Brain microvascular endothelial cell (primary cell): ENCODE measurements at places on chromosomes 2 and 18.

- no peak for DNase-seq
These were observed 85.1 kb downstream of the NCOA1 start for GRCh38 chr2:24576146-24576545.

GRCh38 chr2:40244675-40245074 lies 207.2 kb downstream of the SLC8A1 start:
- DNase-seq, result peak; percentile 84

- DNase-seq, result no peak
These were observed 117.6 kb upstream of the CXCR4 start for GRCh38 chr2:136235546-136235945.

GRCh38 chr2:230254152-230254881 lies 28.8 kb downstream of the SP140 start:
- DNase-seq, result no peak

- DNase-seq, result no peak
These were observed 273.2 kb downstream of the ARHGAP15 start for GRCh38 chr2:143402451-143402850.

DNA sequence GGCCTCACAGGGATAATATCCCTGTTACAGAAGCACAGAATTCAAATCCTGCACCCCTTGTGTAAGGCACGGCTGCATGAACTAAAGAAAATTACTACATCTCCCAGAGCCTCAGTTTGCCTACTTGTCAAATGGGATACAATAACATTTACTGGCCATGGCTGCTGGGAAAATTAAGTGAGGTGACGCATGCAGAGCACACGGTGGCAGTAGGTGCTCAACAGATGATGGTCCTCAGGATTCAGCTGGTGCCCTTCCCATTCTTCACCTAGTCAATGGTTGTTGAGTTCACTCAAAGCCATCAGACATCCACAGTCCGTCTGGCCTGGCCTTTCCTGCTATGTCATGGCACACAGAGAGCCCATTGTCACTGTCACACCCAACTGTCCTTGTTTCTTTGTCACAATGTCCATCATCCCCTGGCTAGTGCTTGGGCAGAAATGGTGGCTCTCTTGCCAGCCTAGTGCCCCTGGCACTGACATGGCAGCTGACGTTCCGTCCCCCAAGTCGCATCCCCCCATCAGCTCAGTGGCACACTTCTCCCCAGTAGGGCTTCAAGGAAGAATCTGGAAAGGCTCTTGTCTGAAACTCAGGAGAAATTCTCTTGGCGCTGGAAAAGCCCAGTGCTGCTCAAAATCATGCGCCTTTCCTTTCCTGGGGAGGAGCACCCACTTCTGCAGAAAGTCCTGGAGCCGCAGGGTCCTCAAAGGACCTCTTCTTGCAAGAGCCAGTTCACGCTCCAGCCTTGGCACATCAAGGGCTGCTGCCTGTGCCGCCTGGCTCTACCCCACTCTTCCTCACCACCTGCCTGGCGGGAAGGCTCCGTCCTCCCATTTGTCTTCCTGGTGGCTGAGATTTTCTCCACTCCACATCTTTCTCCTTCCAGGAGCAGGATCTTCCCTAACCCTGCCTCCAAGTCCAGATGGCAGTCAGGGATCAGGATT lies 55.9 kb upstream of the SLC66A3 start:
- DNase-seq, result no peak

DNA sequence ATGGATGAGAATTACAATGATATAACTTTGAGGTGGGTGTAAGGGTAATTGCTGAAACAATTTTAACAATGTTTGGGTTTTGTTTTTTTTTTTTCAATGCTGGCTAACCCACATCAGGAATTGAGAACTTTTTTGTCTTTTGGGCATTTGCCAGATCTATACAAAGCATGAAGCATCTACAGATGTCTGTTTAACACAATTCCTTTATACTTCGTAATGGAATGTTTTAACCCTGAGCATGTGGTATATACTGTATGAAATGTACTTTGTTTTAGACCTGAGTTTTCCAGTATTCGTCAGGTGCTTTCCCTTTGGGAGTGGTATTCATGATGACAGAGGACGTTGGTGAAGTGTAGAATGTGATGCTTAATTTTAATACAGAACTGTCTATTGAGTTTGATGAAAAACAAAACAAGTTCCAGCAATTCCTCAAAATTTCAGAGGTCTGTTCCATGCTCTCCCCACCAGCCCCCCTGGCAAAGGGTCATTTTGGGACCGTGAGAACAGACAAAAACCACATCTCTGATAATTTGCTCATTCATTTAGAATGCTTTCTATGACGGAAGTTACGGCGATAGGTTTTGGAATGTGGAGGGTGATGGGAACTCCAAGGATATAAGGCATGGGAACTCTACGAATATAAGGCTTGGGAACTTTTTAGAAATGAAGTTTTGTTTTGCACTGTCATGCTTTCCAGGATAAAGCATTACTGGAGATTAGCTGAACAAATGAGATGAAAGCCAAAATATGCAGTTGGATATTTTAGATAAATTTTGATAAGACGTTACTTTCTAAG lies 14.1 kb downstream of the LIMS1 start:
- peak; percentile 94 for DNase-seq

GRCh38 chr2:96163768-96164429 lies 18.7 kb upstream of the DUSP2 start:
- no peak for DNase-seq

- DNase-seq, result no peak
These were observed 1.7 kb upstream of the PROC start for GRCh38 chr2:127416506-127417001.

- DNase-seq, result no peak
These were observed 2.3 kb downstream of the OBSL1 start for GRCh38 chr2:219569041-219569440.

DNA sequence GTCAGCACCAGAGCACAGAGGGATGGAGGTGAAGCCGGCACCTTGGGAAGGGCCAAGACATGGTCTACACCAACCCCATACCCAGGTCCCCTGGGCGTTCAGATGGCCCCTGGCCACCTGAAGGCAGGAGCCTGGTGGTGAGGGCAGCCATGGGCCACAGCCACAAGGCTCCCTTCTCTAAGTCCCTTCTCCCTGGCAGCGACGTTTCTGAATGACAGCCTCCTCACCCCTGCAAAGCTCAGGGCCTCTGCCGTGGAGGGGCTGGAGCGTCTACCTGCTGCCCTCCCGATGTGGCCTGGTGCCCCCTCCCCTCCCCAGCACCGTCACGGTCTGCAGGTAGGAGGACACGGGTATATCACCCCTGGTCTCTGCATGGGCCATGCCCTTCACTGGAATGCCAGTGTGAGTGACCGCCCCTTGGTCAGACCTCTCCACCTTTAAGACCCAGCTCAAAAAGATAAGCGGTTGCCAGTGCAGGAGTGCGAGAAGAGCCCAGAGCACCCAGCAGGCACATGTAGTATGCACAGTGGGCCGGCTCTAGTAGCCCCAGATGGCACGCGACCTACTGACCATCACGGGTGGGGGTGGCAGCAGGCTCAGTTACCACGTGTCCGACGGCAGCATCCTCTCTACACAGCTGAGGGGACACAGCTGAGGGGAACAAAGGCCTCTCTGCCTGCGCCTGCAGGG lies 46.6 kb downstream of the HS6ST1 start:
- no peak for DNase-seq

DNA sequence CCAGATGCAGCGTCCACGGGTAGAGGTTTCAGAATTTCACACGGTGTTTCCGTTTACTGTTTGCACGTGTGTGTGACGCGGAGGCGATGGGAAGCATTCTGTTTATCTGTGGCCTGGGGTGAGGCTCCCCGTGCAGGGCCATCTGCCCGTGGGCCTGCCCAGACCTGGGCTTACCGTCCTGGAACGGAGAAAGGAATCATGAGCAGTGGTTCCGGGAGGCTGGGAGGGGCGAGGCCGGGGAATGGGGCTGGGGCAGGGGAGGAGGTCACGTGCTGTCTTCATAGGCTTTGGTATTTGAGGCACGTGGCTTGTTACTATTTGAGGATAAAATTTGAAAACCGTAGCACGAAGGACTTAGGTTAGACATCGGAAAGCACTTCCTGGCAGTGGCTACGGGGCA lies 77.9 kb downstream of the RTP5 start:
- no peak for DNase-seq

DNA sequence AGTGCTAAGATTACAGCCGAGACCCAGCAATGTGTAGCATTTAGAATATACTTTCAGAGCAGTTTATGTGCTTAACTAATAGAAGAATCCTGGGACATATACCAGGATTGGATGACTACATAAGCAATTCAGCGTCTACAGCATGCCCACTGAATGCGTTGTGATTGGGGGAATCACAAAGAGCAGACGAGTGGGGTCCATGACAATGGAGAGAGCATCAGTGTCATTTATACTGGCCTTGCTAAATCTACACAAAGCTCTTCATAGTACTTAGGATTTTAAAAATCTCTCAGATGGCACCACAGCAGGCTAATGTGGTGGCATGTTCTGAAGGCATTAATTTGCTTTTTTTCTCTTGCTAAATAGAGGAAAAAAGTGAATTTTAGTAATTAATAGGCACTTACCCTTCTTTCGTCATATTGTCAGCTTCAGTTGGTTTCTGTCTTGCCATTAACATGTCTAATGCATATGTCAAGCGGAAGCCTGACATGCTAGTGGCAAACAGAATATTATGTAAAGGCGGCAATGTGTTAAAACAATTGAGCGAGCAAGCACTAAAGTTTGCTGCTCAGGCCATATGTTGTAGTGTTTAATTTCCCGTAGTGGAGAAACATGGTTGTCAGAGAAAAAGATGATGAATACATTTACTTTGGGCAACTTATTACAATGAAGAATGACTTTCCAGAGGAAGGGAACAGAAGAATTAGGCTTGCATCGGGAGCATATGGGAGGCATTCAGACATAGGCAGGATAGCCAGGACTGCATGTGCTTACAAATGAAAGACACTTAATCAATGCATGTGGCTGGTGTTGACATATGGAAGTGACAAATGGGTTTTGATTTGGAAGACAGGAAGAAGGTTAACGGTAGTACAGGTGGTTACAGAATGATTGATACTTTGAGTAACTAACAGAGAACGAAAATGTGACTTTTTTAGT lies 145.2 kb downstream of the ICOS start:
- DNase-seq, result no peak

DNA sequence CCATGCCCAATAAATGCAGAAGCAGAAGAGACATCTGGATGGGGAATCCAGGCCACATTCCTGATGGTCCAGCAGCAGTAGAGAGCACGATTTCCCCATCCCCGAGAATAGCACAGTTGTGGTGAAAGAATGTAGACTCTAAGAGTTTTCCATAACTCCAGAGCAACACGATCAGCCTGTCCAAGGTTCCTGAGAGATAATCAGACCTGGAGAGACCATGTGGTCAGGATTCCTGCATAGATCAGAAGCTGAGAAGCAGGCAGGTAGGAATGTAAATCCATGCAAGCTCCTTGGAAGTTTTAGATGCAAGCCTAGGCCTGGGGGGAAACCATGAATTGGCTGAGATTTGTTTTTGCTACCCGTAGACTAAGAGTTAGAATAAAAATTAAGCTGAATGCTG lies 34.2 kb upstream of the PTPRM start:
- no peak for DNase-seq
